CD14-positive monocyte (primary cell): ENCODE measurements at places on chromosomes 13 and 19. TPM values are rescaled to one million over a fixed set of nuclear protein-coding genes. Genes with fewer than 3 reads are reported as not detected.

DNA sequence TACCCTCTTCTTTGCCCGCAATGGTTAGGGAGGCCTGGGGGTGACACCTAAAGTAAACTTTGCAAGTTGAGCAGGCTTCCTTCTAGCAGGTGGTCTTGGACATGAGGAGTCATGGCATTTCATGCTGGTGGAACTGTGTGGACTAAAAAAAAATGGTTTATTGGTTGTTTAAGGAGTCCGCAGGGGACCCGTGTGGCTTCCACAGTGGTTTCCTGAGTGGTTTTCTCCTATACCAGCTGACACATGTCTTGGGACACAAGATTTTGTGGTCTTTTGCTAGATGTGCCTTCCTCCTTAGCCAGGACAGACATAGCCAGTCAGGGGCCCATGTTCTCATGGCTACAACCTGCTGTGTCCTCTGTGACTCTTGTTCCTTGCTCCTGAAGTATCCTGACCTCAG lies 1.5 kb downstream of the ZNF543 start:
- H3K36me3 ChIP-seq: peaks cover 32% of the 10 kb centered on the region
- H3K4me1 ChIP-seq: peaks cover 15% of the 10 kb centered on the region
- H3K4me3 ChIP-seq: no peak overlapping the region
- no peak overlapping the region for H3K27ac ChIP-seq

Gene OR7C1
- 0.02 TPM for polyA plus RNA-seq

- no peak for DNase-seq
- H3K4me1 ChIP-seq: peaks cover 26% of the 10 kb centered on the region
- H3K36me3 ChIP-seq: peaks cover 13% of the 10 kb centered on the region
- no peak overlapping the region for H3K4me3 ChIP-seq
- H3K27ac ChIP-seq: no peak overlapping the region
- no peaks in the 10 kb centered on the region for H3K27me3 ChIP-seq
Observed at GRCh38 chr19:1810439-1811160, 1.5 kb downstream of the ATP8B3 start.

GRCh38 chr13:86403181-86403580 lies 604.0 kb upstream of the SLITRK6 start:
- no peaks in the 10 kb centered on the region for H3K4me1 ChIP-seq
- DNase-seq: no peak
- H3K4me3 ChIP-seq: no peak overlapping the region
- H3K27me3 ChIP-seq: no peaks in the 10 kb centered on the region
- H3K36me3 ChIP-seq: no peaks in the 10 kb centered on the region

Gene CYP4F8
- polyA plus RNA-seq: not detected

DNA sequence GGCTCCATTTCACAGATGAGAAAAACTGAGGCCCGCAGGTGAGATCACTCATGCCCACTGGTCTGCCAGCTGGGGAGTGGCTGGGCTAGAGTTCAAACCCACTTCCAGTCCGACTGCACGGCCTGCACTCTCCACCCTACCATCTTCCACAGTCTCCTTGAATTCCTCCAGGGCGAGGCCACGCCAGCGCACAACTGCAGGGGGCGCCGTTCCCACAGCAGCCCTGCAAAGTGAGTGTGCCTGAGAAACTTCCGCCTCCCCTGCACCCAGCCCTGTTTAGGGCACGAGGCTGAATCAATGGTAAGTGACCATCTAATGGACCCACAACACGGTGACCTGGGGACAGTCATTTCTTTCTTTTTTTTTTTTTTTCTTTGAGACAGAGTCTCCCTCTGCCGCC lies 829 bp upstream of the ATCAY start:
- H3K27ac ChIP-seq: no peak overlapping the region
- DNase-seq: no peak
- no peak overlapping the region for H3K4me3 ChIP-seq
- H3K27me3 ChIP-seq: peaks cover 12% of the 10 kb centered on the region

DNA sequence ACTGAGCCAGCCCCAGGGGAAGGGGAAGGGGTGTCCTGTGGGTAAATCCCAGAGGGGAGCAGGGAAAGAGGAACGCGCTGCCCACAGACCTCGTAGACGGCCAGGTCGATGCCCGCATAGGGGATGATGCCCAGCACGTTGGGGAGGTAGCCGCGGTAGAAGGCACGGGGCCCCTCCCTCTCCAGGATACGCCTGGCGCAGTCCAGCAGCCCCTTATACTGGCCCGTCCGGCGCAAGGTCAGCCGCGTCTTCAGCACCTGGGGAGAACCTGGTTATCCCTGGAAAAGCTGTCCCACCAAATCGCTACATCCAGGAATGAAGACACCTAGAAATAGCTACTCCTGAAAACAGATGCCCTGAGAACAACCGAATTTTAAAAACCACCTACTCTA lies 7.4 kb downstream of the SLC25A23 start:
- H3K27me3 ChIP-seq: no peaks in the 10 kb centered on the region
- no peak for DNase-seq
- H3K27ac ChIP-seq: no peak overlapping the region
- no peaks in the 10 kb centered on the region for H3K4me1 ChIP-seq
- no peak overlapping the region for H3K4me3 ChIP-seq

Gene CEACAM20
- not detected in 2 replicates for polyA plus RNA-seq

DNA sequence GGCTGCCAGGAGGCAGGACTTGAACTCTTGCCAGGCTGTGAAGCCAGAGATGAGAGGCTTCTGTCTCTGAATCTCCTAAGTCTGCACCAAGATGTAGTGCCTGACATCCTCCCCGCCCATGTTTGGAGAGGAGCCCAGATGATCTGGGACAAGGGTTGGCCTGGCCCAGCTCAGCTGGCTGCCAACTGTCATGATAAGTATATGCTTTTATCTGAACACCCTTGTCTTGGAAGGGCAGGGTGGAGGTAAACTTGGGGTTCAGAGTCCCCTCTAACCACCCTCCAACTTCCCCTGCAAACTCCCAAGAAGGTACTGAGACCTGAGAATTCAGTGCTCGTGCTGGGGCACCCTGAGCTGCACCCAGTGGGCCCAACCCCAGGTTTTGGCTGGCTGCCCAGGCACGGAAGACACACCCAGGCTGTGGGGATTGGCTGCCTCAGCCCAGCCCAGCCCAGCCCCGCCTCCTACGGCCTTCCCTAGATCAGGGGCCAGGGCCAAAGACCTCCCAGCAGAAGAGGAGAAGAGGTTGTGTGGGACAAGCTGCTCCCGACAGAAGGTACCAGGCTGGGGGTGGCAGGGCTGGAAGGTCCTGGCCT lies at the start of gene CYP4F12:
CYP4F12 (plus strand) TSS at position 508 of the 596 bp plus-strand sequence. CDS start 443 bp downstream, outside the sequence.
- peaks cover 12% of the 10 kb centered on the region for H3K4me1 ChIP-seq
- H3K4me3 ChIP-seq: no peak within 1 kb of the TSS
- no peak for DNase-seq
- H3K36me3 ChIP-seq: no peaks in the 10 kb centered on the region

Gene OR7A17
- polyA plus RNA-seq: not detected

DNA sequence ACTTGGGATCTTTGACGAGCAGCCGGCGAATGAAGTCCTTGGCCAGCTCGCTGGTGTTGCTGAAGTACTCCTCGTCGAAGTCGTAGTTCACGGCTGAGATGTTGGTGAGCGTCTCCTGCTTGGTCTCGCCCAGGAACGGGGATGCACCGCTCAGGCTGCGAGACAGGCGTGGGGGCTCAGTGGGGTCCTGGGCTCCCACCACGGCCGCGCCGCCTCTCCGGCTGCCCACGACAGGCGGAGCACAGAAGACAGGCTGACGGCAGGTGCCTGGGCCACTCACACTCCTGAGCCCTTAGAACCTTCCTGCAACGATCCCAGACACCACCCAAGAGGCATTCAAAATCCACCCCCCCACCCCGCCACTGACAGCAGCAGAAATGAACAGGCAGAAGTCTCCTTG lies 9.9 kb downstream of the DAPK3 start:
- H3K4me3 ChIP-seq: no peak overlapping the region
- H3K27ac ChIP-seq: no peak overlapping the region
- peaks cover 90% of the 10 kb centered on the region for H3K36me3 ChIP-seq

Gene GIPR
- not detected for polyA plus RNA-seq

Gene DCT
- not detected for polyA plus RNA-seq

- no peak overlapping the region for H3K4me3 ChIP-seq
- no peak for DNase-seq
- peaks cover 3% of the 10 kb centered on the region for H3K36me3 ChIP-seq
- H3K27me3 ChIP-seq: no peaks in the 10 kb centered on the region
- no peaks in the 10 kb centered on the region for H3K4me1 ChIP-seq
Observed at GRCh38 chr19:37114001-37114400, 35.8 kb downstream of the ZNF420 start.

DNA sequence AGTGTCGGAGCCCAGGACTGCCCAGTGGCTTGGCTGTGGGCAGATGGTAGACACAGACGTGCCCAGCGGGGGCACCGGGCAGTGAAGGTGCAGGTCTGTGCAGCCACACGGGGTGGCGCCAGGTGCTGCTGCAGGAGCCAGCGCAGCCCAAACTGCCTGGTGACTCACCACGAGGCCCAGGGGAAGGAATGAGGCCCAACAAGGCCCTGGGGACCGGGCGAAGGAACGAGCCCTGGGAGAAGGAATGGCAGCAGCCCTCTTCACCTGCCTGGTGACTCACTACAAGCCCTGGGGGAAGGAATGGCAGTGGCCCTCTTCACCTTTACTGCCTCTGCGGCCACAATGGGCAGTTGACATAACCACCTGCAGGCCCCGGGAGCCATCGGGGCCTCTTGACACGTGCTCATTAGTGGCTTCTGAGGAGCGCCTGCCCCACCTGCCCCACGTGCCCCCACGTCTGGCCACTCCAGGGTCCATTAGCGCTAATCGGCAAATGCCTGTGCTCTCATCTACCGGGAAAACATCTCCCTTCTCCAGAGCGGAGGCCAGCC lies 9.3 kb downstream of the MED16 start:
- peaks cover 56% of the 10 kb centered on the region for H3K36me3 ChIP-seq
- H3K27me3 ChIP-seq: no peaks in the 10 kb centered on the region
- H3K27ac ChIP-seq: no peak overlapping the region
- no peaks in the 10 kb centered on the region for H3K4me1 ChIP-seq
- DNase-seq: no peak
- H3K4me3 ChIP-seq: no peak overlapping the region

Gene NLRP9
- not detected in 2 replicates for polyA plus RNA-seq

DNA sequence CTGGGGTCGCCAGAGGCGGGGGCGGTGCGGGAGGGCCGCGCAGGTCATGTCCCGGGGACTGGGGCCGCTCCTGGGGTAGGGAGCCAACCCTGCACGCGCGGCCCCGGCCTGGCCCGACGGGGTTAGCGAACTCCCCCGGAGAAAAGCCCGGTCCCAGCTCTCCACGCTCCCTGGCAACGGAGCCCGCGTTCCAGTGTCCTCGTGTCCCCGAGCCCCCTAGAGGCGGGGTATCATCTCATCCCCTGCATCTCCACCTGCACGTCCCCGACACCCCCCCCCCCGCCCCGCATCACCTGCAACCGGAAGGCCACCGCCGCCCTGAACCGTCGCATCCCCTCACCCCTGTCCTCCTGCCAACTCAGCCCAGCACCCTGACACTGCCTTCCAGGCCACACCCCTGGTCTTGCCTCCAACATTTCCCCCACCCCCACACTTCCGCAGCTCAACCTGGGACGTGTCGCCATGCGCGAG lies 2.7 kb downstream of the WDR88 start:
- no peaks in the 10 kb centered on the region for H3K4me1 ChIP-seq
- H3K36me3 ChIP-seq: peaks cover 10% of the 10 kb centered on the region
- DNase-seq: no peak
- H3K27me3 ChIP-seq: peaks cover 16% of the 10 kb centered on the region
- H3K27ac ChIP-seq: no peak overlapping the region

GRCh38 chr19:48511800-48512503 lies at the start of gene LMTK3:
Gene LMTK3 (minus strand): TSS chr19:48511835. CDS start chr19:48511576, 259 bp downstream.
- H3K36me3 ChIP-seq: no peaks in the 10 kb centered on the region
- DNase-seq: no peak
- no peak within 1 kb of the TSS for H3K4me3 ChIP-seq
- no peak within 1 kb of the TSS for H3K27ac ChIP-seq
- H3K27me3 ChIP-seq: peaks cover 37% of the 10 kb centered on the region
- peaks cover 11% of the 10 kb centered on the region for H3K4me1 ChIP-seq

DNA sequence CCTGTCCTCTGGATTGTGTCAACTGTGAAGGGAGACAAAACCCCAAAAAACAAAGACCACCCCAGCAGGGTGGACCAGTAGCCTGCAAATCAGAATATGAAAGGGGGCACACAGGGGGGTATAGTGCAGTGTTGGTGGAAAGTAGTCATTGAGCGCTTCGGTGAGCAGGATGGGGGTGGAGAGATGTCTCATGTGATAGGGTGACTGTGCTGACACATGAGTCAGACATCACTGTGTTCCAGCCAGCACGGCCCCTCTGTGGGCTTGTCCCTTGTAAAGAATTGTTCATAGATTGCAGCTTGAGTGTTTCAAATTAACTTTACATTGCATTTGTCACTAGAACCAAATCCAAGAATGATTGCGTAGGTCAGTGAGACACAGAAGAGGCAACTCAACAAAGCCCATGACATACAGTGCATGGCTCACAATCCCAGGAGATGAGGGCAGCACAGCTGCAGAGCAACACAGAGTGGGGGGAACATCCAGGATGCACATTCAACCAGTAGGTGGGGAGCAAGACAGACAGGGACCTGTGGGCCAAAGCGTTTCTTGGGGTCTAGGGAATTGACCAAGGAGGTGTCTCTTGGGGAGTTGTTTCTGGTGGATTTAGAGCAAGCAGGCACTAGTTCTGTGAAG lies 7.5 kb downstream of the ZNF440 start:
- peaks cover 42% of the 10 kb centered on the region for H3K36me3 ChIP-seq
- no peak overlapping the region for H3K27ac ChIP-seq
- DNase-seq: no peak

- no peak for DNase-seq
- H3K4me1 ChIP-seq: peaks cover 65% of the 10 kb centered on the region
- no peaks in the 10 kb centered on the region for H3K27me3 ChIP-seq
- no peak overlapping the region for H3K4me3 ChIP-seq
Observed at GRCh38 chr19:14135355-14135754, 1.0 kb downstream of the ASF1B start.

Gene NCAN
- polyA plus RNA-seq: not detected

DNA sequence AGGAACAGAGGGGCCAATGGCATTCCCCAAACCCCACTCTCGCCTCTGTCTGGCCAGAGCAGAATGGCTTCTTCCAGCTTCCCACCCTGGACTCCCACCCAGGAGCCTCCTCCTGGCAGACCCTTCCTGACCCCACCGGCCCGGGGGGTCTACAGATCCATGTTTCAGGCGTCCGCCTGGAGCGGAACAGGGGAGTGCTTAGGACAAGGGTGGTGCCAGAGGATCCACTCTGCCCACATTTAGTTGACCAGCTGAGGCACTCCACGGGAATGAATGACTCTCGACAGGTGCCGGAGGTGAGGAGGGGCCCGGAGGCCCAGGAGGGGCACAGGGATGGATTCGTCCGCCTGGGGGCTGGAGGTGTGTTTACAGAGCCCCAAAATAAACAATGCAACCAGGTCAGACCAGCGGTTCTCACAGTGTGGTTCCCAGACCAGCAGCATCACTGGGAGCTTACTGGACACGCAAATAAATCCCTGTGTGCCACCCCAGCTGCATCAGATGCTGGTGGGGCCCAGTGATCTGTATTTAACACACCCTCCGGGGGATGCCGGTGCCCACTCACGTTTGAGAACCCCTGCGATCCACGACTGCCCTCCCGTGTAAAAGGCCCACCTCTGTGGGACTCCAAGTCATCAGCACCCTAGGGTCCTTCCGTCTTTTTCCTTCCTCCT lies 15.1 kb upstream of the NCCRP1 start:
- H3K27me3 ChIP-seq: no peaks in the 10 kb centered on the region
- DNase-seq: no peak
- H3K4me3 ChIP-seq: no peak overlapping the region
- no peak overlapping the region for H3K27ac ChIP-seq
